ENCODE measurements at places on chromosomes 16 and 17.

- DNase-seq: peak; percentile 65
Measured at GRCh38 chr16:84548971-84549844, 44.7 kb upstream of the MEAK7 start.

DNA sequence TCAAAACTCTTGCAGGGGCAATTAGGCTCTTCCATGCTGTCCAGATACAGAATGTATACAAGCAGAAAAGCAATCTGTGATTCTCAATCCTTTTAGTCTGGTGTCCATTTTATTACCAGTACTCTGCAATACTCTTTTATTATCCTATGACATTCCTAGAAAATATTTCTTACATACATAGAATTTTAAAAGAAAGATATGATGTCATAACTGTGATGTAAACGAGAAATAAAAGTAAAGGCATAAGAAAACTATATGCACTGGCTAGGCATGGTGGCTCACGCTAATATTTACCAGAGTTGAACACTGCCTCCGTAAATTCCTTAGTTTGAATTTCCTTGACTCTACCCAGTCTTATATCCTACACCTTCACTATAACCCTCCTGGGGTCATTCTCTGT, 55.0 kb downstream of the EFCAB5 start:
- no peak for DNase-seq

- no peak for DNase-seq
Measured at GRCh38 chr17:65902155-65902554, 289.8 kb downstream of the CEP112 start.

DNA sequence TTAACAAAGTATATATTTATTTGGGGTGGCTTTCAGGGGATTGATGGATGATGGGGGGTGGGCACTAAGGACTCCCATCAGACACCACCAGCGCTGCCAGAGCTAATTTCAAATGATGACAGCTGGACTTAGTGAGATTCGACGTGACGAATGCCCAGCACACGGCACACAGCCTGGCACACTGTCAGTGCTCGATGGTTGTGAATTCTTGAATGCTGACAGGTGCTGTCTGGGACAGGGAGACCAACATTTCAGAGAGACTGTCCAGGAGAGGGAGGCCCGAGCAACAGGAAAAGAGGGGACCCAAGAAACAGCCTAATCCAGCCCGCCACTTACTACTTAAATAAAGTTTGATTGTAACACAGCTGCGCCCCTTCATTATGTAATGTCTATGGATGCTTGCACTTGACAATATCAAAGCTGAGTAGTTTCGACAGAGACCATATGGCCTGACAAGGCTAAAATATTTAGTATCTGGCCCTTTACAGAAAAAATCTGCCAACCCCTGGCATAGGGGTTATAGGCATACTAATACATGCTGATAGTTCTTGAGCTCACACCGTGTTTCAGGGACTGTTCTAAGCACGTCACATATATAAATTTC, 6.2 kb upstream of the MPRIP start:
- DNase-seq: no peak

- no peak for DNase-seq
Measured at GRCh38 chr17:55769625-55770000, 18.8 kb downstream of the PCTP start.

DNA sequence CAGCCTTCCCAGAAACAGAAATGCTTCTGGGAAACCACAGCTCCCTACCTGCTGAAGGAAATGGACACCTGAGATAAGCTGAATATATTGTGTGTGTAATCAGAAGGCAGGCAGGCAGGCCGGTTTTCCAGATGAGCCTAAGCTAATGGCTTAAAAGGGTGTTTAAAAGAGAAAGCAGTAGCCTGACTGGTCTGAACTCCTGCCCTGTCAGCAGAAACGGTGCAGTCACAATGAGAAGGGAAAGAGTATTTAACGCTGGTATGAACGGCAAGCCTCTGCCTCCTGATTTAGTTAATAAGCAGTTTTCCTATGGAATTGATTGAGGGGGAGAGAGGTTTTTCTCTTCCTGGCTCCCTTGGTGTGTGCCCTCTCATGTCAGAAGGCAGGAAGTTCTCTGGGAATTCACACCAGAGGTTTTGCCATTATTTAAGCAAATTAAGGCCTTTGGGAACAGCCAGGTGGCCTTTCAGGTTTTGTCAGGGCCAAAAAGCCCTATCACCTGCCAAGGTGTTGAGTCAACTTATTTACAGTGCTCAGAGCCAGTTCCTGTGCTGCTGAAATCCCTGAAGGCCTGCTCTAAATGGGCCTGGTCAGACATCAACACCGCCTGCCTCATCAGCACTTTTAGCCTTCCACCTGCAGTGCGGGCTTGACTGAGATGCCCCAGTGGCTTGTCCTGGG, 41.6 kb downstream of the CDH1 start:
- no peak for DNase-seq

DNA sequence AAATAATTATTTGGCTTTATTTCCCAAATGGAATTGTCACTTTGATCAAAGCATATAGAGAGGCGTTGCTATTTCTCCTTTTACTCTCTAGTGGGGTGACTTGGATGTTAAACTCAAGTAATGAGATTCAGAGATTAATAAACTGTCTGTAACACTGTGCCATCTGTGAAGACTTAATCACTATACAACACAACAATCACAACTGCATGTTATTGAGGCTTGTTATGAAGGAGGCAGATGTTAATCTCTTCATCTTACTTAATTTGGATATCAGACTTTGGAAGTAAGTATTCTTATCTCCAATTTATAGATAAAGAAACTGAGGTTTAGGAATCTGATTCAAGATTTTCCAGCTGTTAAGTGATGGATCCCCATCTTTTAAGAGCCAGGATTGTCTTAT, 132.5 kb downstream of the CNTNAP4 start:
- DNase-seq: no peak

GRCh38 chr16:78505036-78505435, 405.6 kb downstream of the WWOX start:
- DNase-seq: no peak

DNA sequence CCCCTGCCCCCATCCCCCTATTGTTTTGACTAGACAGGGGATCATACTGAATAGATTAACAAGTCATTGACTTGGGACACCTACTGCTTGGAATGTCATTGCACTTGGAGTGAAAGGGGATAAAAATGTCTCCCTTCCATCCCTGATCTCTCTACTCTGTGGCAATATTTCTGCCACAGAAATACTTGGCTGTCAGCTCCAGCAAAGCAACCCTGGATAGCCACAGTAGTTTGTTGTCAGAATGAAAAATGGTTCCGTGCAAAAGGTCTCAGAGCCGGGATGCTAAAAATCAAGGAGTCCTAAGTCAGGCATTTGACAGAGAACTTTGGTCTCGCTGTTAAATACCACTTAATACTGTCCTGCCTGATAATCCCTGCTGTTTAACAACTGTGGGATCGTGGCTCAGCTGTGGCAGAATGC, 722.0 kb upstream of the SOX9 start:
- DNase-seq: no peak
